Activated T-cell treated with anti-CD3 and anti-CD28 coated beads for 1 hour (primary cell): ENCODE measurements at places on chromosomes 2 and 18.

GRCh38 chr2:62284980-62285379 lies 89.1 kb downstream of the B3GNT2 start:
- no peak for DNase-seq

- no peak for DNase-seq
These were observed 18.6 kb upstream of the ACOXL start for GRCh38 chr2:110713513-110714362.

GRCh38 chr2:7131261-7131660 lies 214.0 kb downstream of the RNF144A start:
- no peak for DNase-seq

- DNase-seq: no peak
These were observed 439.8 kb upstream of the TMEFF2 start for GRCh38 chr2:192634557-192634956.

DNA sequence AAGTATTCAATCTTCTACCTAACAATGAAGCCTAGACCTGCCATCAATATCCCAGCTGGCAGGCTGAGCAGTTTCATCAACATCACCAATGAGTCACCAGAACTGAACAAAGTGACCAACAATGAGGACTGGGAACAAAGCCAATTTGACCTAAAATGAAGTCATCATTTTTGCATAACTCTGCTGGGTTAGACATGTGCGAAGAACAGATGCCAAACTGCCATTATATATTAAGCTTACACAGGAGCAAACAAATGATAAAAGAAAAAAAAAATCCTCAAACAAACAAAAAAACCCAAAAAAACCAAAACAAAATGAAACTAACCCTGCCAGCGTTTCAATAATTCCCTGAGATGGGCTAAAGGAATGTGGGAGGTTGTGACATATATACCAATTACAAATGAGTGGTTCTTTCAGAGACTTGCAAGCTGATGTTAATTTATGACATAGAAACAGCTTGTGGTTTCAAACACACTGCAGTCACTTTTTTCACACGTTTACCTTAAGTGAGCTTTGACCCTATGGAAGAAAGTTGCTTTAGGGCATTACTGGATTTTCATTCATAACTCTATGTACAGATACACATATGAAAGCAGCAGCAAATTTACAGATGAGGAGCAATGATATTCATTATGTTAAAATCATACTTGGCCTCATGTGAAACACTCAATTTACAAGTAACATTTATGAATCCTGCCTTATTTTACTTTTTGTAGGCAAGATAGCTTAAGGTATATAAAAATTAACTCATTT lies 56.9 kb upstream of the CCDC141 start:
- no peak for DNase-seq

- DNase-seq: no peak
These were observed 99.6 kb upstream of the MCFD2 start for GRCh38 chr2:47015206-47015605.

DNA sequence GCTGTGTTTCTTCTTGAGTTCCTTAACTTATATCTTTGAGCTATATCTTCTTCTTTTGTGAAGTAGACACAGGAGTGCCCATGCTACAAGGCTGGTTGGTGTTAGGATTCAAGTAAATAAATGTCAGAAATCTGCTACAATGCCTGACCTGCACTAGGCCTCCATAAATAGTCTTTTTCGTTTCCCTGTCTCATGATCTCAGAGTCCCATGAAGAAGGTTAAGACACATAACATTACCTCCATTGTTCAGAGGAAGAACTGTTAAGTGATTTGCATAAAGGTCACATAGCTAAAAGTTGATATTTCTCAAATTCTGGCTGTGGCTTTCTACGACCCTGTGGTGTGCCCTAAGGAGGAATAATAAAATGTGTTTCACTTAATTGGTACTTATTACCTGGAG lies 228.4 kb downstream of the KCNS3 start:
- DNase-seq: no peak

- no peak for DNase-seq
These were observed 91.4 kb downstream of the COPS8 start for GRCh38 chr2:237177052-237177451.

GRCh38 chr2:71486881-71487640 lies 33.7 kb downstream of the DYSF start:
- DNase-seq: no peak

DNA sequence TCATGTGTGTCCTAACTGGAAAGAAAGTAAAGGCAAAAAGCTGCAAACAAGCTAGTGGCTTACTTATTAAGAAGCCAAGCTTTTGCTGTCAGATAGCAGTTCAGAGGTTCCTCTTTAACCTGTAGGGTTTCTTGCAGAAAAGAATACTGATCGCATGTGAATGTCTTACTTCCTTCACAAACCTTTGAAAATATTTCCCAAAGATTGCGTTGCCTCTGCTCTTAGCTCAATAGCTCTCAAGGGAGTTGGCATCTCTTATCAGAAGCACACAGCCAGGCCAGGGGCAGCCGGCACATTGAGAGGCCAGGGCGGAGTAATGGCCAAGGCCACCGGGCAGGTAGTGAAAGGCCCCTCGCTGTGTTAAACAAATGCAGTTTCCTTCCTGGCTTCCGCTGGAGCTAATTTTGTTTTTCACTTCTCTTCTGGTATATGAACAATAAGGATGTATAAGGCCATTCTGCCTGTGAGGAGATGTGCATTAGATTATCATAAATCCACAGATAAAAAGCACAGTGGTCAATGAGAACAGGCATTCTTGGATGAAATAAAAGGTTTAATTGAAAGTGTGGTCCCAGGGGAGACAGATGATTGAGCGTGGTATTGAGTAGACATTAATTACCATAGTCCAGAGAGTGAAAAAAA lies 542.4 kb upstream of the NRP2 start:
- no peak for DNase-seq

GRCh38 chr18:62838475-62839098 lies 123.2 kb downstream of the PHLPP1 start:
- DNase-seq: no peak

- no peak for DNase-seq
These were observed 56.2 kb downstream of the ARHGEF33 start for GRCh38 chr2:38945911-38946310.

DNA sequence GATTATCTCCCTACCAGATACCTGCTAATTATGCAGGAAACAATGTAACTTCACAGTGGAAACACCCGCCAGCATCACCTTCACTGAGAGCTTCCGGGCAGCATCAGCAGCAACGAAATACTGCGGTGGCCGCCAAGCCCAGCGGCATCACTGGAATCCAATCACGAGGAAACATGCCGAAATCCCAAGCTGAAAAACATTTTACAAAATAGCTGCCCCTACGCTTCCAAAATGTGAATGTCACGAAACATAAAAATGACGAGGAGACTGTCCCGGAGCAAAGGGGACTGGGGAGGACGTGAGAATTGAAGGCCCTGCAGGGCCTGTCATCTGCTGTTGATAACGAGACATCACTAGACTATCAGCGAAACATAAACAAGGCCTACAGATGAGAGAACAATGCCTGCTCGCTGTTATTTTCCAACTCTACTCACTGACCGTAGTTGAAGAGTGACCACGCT lies 82.6 kb downstream of the HDAC4 start:
- no peak for DNase-seq

- no peak for DNase-seq
These were observed 82.3 kb downstream of the STPG4 start for GRCh38 chr2:47072728-47073191.

DNA sequence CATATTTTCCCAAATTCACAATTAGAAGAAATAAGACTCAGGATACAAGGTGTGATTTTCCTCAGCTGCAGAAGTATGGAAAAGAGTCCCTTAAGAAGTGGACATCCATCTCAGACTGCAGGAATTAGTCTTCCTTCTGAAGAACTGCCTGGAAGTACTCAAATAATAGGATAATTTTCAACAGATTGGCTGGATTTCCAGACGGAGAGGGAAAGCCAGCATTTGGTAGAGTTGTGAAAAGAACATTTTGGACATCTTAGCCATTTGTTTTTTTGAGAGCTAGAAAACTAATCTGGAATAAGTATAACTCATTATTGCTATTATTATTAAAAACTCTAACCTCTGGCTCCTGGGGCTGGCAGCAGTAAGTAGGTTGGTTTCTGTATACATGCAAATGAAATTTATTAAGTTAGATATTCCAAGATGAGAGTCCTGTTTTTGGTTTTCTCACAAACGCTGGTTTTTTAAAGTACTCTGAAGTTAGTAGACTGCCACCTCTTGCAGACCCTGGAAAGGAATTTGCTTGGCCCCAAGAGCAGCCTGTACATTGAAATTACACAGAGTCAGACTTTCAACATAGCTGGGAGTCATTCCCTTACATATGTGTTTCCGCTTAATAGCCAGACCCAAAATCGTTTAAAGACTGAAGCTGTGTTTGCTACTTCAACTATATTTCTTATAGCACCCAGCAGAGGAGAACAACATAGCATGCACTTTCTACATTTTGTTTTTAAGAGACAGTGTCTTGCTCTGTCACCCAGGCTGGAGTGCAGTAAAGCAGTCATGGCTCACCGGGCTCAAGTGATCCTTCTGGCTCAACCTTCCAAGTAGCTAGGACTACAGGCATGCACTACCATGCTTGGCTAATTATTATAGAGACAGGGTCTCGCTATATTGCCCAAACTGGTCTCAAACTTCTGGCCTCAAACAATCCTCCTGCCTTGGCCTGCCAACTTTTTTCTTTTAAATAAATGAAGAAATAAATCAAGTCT lies 142.4 kb downstream of the THADA start:
- no peak for DNase-seq
